ENCODE measurements at places on chromosomes 3 and 15.
A peak's percentile ranks its signal among the peaks of the same experiment; 100 is the strongest.

DNA sequence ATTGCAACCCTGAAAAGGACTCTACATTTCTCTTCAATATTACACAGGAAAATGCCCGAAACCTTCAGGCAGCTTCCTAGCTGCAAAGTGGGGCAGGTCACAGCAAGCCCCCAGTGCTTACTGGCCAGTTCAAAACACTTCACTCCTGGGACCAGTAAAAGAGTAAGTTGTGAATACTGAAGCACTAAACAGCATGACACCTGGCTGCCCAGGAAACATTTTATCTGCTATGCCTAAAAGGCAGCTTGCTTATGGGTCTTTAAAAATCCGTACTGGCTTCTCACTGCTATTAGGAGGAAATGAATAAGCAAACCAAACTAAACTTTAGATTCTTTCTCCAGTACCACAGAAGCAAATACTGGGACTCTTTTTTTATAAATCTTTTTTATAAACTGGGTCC is 457.9 kb upstream of the ALCAM start:
- DNase-seq, result peak; percentile 5

- no peak for DNase-seq
These were observed 25.2 kb upstream of the MAGEF1 start for GRCh38 chr3:184737063-184737462.

DNA sequence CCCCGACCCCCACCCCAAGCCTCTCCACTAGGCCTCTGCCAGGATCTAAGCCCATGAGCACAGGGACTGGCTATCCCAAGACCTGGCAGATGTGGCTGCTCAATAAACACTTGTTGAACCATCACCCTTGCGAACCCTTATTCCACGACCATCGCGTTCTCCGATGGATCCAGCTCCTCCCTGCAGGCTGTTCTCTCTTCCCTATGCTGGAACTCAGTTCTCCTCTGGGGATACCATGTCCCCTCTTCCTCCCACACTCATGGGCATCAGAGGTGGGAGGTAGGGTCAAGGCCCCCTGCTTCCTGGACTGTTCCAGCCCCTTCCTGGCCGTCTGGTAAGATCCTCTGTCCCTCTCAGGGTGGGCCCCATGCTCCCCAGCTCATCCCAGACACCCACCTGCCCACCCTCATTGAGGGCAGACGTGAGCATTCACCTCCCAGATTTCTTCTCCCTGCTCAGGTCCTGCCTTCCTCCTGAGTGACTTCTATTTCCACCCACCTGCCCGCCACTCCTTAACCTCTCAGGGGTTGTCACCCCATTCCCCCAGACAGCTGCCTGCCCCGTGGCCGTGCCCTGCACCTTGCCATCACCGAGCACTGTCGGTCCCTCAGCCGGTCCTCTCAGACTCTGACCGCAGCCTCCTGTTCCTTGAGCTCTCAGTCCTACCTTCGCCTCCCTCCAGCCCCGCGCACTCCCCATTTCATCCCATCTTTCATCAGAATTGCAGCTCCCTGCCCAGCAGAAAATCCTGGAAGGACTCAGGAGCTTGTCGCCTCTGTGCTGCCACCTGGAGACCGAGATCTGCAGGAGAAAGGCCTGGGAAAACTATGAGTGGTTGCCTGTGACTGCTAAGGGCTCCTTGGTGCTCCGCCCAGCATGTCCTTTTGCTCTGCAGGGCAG is 42.0 kb downstream of the PML start:
- DNase-seq, result peak; percentile 54

- DNase-seq, result no peak
These were observed 231.8 kb downstream of the RBMS3 start for GRCh38 chr3:29512641-29513040.

- DNase-seq, result no peak
These were observed 348.7 kb downstream of the NTRK3 start for GRCh38 chr15:87907676-87908446.

DNA sequence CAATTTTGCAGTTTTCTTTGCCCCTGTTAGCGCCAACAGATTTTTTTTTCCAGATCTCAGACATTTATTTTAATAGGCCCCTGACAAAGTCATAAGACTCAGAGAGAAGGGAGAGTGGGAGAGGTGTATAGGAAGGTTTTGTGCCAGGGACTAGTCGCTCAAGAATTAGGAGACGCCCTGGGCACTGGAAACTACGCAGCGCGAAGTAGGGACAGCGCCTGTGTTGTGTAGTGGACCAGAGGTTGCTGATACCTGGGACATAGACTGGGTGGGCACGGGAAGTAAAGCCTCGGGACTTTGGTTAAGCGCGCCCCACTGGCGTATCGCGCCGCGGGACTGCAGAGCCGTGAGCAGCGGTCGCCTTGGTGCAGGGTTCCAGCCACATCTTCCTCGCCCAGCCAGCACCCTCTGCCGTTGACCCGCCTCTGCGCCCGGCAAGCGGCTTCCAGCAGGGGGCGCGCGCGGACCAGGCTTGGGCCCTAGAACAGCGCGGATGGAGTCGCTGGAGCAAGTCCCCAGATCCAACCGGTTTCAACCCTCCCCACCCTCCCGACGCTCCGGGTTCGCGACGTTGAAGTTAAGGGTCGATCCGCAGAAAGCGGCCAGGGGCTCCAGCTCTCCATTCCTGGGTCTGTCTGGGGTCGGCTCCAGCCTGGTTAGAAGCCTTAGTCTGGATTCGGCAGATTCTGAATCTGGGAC is 3.0 kb upstream of the ISLR2 start:
- DNase-seq, result peak; percentile 75

- DNase-seq, result no peak
These were observed 50.1 kb downstream of the KBTBD8 start for GRCh38 chr3:67048067-67048714.

DNA sequence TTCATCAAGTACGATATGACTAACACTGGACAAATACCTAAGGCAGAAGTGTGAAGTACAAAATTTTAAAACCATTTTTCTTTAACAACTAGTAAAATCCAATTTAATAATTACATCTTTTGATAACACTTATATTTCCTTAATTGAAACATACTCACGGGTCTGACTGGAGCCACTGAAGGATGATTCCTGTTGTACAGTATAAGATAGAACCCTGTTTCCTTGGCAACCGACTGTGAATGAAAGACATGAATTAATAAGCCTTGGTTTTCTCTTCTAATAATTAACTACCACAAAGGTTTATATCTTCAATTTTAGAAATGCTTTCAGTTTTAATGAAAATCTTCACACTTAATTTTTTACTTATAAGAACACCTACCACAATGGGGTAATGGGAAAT is 19.4 kb downstream of the DHX36 start:
- no peak for DNase-seq

GRCh38 chr3:100458814-100459213 is 33.6 kb upstream of the TMEM45A start:
- DNase-seq, result no peak

GRCh38 chr3:184757022-184757651 is 45.3 kb upstream of the MAGEF1 start:
- DNase-seq, result peak; percentile 90

DNA sequence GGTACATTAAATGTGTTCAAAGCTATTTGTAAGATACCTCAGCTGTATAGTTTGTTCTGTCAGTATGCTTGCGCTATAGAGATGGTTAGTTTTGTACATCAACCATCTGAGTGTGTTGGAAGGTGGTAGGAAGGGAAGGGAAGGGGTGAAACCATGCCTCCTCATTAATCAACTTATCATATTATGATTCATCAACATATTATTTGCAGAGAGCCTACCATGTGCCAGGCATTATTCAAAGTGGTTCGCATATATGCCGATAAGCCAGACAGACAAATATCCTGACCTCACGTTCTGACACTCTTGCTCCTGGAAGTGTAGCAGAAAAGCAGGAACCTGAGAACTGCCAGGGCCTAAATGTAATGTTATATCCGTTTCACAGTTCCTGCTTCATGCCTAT is 248.1 kb upstream of the NR2E3 start:
- no peak for DNase-seq

GRCh38 chr15:32679298-32679690 is 37.8 kb downstream of the SCG5 start:
- DNase-seq, result no peak
